ENCODE measurements at places on chromosomes 7 and 10.

DNA sequence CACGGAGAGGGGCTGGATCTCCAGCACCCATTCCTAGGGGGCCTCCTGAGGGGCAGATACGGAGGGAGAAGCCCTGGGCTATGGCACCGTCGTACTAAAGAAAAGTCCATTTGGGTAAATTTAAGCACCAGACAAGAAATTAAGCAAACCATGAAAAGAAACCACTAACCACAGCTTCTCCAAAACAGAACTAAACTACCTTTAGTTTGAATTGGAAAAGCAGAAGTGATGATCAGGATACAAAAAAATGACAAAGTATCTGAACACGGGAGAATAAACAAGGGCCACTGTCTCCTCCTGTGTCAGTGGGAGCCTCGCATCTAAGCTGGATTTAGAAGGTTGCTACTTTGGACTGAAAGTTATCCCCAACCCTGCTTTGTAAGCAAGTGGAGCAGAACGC is 69.1 kb downstream of the DIP2C start:
- no peak for DNase-seq

- DNase-seq, result no peak
Observed at GRCh38 chr10:44662051-44662450, 249.1 kb upstream of the TMEM72 start.

GRCh38 chr7:139776486-139777132 is 1.2 kb downstream of the HIPK2 start:
- DNase-seq, result peak; percentile 31

DNA sequence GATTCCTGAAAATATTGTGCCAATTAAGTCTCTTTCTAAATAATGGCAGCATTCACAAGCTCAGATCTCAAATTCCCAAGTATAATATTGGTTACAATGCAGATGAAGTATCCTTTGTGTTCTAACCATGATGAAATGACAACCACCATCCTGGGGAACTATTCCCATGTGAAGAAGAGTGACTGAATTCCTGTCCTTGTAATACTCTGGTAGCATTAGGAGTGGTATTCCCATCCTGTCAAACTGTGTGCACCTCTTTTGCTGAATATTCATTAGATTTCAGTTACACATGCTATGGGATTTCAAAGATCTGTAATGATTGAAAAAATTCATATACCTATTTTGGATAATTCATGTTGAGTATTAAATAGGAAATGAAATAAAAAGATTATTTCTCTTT is 86.1 kb upstream of the SMIM30 start:
- DNase-seq, result no peak

GRCh38 chr7:131010029-131010716 is 276.2 kb upstream of the KLF14 start:
- DNase-seq, result no peak

GRCh38 chr10:9052767-9053166 is 998.3 kb downstream of the GATA3 start:
- no peak for DNase-seq

- DNase-seq, result no peak
Observed at GRCh38 chr10:12628153-12628552, 278.8 kb downstream of the CAMK1D start.

DNA sequence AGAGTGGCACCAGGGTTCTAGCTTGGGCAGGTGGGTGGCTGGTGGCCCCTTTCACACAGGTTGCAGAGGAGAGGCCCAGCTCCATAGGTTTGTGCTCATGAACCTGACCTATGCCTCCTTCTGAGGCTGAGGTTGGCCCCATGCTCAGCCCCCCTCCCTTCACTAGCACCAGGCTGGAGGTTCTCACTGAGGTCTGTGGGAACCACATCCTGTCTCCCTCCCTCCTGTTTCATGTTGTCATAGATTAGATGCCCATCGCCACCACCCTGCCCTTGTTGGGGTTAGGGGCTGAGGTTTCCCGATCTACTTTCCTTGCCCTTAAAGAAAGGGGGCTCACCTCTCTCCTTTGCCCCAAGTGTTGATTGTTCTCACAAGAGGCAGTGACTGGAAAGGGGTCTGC is 14.7 kb downstream of the NEUROG3 start:
- no peak for DNase-seq

DNA sequence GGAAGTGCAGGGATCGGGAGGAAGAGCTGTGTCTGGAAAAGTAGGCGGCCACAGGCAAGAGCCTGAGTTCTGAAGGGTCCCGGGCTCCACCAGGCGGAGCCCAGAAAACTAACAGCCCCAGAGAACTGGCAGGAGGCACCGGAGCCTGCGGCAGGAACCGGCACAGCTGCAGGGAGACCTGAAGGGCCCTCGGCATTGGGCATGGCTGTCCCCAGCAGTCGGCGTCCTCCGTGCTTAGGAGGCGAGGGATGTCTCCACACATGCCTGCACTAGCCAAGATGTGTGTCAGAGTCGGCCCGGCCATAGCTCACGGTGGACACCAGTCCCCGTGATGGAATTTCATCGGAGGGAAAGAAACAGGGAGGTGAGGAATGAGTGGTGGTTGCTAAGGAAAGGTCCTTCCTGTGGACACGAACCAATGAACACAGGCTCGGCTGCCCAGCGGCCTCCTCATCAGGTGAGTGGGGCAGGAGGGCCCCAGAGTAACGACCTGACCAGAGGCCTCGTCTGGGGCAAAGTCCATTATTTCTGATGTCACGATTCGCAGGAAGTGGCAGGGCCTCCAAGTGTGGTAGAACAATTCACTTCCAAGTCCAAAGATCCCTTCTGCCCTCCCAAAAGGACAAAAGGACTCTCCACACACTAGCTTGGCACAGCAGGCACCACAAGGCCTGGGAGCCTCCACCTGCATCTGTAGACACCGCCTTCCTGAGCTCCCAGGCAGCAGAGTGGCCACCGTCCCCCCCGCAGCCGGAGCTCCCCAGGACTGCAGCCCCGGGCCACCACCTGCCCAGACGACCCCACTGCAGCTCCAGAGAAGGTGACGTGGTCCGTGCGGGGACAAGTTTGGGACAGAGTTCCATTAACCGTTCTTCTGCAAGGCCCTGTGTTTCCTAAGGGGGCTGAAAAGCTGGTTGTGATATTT is 444.2 kb downstream of the PTPRN2 start:
- DNase-seq, result no peak

DNA sequence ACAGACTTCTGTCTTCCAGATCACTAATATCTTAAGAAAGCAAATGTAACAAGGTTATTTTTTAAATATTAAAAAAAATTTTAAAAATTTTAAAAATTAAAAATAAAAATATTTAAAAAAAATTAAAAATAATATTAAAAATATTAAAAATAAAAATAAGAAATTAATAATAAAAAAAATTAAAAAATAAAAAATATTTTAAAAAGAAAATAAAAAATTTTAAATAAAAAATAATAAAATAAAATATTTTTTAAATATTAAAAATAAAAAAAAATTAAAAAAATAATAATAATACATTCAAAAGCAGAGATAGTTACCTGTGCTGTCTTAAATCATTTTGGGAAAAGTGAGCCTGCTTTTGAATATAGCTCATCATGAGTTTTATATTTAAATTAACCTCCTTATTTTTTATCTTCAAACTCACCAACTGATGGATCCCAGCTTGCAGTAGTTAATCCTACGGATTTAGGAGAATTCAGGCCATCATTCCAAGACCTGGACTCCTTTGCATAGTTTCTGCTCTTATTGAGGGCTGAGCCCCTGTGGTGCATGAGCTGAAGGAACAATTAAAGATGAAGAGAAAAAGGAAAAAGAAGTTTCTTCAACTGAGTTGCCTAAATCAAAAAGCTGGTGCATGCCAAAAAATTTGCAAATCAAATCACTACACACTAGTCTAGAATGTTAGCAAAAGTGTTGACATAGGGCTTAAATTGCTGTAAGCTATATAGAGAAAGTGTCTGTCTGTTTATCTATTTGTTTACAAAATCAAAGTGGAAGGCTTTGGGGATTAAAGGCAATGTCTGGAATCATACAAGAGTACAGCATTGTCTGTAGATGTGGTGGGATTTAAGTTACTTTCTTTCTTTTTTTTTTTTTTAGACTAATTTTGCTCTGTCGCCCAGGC is 50.5 kb upstream of the ZNF438 start:
- DNase-seq, result no peak

DNA sequence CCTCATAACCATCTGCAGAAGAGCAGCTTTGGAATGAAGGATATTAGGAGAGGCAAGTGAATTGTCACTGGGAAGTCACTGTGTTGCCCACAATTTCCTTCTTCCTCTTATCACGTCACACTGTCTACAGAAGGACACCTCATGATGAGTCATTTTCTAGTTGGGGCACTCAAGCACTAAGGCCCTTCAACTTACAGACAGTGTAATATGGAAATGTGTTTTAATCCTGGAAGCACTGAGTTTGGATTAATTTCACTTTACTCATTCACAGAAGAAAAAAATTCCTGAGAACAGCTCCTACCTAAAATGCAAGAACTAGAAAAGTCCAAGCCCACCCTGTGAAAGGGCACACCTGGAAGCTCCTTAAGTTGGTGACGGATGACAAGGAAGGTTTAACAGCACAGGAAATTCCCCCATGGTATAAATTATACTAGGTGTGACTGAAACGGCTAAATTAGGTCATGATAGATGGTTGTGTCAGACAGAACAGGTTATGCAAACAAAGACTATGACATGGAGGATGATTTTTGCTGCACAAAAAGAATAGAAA is 56.6 kb downstream of the PARD3 start:
- peak; percentile 47 for DNase-seq

DNA sequence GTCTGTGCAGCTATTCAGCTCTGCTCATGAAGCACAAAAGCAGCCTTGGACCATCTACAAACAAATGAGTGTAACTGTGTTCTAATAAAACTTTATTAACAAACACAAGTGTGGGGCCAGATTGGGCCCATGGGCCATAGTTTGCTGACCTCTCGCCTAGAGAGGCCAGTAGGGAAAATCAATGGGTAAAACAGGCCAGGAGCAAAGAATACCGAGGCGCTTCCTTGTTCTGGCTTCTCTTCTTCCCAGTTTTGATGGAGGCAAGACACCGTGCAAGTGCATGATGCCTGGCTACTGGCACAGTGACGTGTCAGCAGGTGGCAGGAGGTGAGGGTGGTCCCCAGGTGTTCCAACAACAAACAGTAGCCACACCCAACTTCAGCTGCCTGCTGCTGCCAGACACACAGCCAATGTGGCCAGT is 94.3 kb upstream of the SDK1 start:
- DNase-seq, result no peak

DNA sequence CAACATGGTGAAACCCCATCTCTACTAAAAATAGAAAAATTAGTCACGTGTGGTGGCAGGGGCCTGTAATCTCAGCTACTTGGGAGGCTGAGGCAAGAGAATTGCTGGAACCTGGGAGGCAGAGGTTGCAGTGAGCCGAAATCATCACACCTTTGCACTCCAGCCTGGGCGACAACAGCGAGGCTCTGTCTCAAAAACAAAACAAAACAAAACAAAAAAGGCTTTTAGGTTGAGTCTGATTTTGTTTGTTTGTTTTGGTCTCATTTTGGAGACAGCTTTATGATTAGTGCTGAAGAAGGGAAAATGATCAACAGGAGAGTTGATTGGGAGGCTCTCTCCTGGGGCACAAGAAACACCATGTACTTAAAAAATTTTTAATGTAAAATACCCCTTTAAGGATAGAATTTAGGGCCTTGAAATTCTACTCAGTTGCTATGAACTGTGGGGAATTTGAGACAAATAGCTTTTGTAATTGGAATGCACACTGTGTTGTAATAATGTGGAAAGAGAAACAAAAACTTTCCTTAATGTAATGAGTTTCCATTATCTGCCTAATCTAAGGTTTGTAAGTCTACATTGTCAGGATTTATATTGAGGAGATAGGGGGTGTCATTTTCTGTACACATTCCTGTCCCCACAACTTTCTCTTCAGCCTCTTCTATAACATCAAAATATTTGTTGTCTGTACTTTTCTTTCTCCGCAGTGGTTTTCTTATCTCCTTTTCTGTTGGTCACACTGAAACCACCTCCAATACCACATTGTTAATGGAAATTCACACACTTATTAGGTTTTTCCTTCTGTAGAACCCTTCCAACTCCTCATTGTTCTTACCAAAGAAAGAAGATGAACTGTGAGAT is 41.3 kb downstream of the ARID5B start:
- DNase-seq, result no peak

GRCh38 chr7:101671371-101672356 is 42.6 kb upstream of the MYL10 start:
- no peak for DNase-seq

- no peak for DNase-seq
Observed at GRCh38 chr7:55307123-55307916, 57.8 kb upstream of the LANCL2 start.

- DNase-seq, result no peak
Observed at GRCh38 chr7:32241636-32242035, 171.4 kb upstream of the PDE1C start.

DNA sequence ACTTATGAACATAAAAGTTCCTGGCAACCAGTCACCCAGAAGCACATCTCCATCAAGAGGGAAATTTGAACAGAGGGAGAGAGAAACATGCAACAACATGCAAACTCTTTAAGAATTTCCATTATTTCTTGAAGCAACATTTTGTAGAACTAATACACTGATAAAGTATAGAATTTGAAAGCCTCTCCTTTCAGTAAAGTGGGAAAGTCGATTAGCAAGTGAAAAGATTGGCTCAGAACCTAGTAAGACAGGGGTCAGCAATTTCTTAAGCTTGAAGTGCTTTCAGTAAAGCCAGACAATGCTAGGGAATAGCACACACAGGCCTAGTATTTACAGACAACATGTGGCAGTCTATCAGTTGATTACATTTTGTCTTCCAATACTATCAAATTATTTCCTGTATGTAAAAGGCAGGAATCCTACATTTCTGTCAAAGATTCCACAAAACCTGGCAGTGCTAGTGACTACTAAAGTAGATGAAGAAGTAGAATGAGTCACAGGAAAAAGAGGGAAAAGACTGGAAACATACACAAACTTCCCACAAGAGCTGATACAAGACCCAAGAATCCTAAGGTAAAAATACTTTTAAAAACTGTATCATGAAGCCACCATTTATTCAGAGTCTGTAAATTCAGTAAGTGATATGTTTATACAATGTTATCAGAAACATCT is 25.2 kb downstream of the DNAJC1 start:
- DNase-seq, result no peak

DNA sequence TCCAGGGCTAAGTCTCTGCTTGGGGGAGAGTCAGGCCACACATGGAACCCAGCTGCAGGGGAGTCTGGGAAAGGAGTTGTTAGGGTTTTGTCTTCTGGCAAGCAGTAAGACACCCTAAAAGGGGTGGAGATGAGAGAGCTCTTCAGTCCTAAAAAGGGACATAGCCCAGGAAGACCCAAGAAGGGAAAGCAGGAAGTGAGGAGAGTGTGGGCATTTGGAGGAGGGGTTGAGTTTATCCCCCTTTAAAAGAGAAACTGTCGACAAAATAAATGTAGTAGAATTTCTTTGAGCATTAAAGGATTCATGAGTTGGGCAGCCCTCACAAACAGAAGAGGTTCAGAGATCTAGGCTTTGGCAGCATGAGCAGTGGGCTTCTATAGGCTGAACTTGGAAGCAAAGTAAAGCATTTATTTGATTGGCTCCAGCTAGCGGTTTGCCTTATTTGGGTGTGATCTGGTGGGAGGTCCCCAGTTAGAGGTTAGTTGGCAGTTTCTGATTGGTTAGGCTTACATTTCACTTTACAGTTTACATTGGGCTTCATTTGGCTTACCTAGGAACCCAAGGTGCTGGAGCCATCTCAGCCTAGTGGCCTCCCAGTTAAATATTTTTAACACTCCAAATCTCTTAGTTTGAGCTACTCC is 246.7 kb downstream of the CAMK1D start:
- DNase-seq, result no peak

Data from AG04449 (cell line).